Effector memory CD8-positive, alpha-beta T cell (primary cell): ENCODE measurements at places on chromosomes 16 and 17.

DNA sequence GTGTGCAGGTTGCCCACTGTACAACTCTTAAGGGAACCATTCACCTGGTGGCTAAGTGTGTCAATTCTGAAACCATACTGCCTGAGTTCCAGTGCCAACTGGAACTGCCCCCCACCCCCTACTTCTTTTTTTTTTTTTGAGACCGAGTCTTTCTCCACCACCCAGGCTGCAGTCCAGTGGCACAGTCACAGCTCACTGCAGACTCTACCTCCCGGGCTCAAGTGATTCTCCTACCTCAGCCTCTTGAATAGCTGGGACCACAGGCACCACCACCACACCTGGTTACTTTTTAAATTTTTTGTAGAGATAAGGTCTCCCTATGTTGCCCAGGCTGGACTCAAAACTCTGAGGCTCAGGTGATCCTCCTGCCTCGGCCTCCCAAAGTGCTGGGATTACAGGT, 40.4 kb upstream of the DHX8 start:
- DNase-seq = no peak

DNA sequence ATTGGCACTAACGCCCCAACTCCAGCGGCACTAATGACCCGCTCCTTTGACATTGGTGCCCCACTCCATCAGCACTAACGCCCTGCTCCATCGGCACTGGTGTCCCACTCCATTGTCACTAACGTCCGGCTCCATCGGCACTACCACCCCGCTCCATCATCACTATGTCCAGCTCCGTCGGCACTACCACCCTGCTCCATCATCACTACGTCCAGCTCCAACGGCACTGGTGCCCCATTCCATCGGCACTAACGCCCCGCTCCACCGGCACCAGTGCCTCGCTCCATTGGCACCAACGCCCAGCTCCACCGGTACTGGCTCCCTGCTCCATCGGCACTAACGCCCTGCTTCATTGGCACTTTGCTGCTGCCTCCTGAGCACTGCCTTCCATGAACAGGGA, 7.5 kb downstream of the ZNF213 start:
- no peak for DNase-seq

DNA sequence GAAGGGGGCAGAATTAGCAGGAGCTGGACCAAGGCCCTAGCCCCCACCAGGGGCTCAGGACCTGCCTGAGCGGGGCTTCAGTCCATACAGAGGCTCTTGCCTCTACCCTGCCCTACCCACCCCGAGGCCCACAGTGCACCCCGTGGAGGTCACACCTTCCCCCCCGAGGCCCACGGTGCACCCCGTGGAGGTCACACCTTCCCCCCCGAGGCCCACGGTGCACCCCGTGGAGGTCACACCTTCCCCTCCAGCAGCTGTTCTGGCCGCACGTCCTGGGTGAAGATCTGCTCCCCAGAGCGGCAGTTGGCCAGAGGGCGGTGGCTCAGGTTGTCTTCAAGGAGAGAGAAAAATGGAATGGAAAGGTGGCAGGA, 11.4 kb downstream of the CASKIN2 start:
- no peak for DNase-seq

DNA sequence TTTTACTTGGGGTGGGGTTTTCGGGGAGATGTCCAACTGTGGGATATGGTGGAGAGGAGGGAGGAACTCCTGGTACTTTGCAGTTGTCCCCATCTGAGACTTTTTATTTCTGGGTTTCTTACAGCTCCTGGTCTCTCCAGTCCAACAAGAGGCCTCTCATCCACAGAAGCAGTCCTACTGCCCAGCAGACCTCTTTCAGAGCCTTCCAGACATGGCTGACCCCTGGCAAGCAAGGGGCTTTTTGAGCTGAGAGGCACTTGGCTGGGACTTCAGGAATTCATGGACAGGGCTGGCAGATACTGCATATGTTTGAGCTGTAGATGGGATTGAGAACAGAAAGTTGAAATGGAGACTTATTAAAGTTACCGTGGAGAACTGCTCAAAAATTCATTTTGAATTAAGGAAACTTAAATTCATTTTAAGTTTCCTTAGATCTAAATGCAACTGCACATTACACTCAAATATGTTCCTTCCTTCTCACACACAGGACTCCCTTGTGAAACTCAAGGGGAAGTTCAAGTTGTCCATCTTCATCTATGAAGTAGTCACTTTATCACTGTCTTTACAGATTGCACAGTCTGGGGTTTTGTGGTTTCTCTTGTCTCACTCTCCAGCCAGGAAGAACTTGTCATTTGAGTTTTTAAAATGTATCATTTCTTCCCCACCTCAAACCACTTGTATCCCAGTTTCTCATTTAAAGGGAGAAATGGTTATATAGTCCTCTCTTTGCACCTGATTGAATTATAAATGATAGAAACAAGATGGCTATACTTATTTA, 1.1 kb downstream of the LASP1NB start:
- no peak for DNase-seq

DNA sequence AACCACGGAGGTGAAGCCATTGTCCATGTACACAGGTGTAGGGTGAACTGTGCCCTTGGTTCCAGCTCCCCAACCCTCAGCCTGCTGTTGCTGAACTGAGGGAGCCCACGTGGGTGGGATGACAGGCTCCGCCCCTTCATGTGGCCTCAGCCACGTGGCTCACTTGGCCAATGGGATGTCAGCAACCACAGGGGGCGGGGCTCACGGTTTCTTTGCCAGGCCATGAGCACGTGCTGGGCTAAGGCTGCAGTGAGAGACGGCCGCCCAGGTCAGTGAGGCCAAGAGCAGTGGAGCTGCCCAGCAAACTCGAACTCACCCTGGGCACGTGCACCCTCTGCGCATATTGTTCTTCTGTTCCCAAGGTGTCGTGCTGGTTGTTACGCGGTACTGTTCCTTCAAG, 282.6 kb downstream of the IRF8 start:
- no peak for DNase-seq

GRCh38 chr17:76747716-76748363, 9.9 kb downstream of the MFSD11 start:
- DNase-seq = no peak

DNA sequence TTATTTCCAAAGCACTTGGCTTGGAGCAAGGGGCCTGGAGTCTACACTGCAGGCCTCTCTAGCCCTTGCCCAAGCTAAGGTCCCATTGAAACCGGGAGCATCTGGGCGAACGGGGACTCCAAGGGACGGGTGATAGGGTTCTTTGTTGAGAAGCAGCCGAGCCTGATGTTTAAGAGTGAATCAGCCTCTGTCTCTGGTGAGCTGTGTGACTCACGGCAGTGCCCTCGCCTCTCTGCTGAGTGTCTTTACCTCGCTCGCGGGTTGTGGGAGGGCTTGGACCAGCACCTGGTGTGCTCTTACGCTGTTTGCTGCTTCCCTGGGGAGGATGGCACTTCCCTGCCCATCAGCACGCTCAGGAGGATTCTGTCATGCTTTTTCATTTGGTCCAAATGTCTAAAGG, 1.3 kb downstream of the HGS start:
- no peak for DNase-seq
